ENCODE measurements at places on chromosomes 2 and 18. TPM values are rescaled to one million over a fixed set of nuclear protein-coding genes. Genes with fewer than 3 reads are reported as not detected.
A peak's percentile ranks its signal among the peaks of the same experiment; 100 is the strongest.

Gene TOGARAM2
- total RNA-seq: 4.3 TPM

Gene MRPL19
- total RNA-seq: 51.0 TPM

Gene TMEM163
- total RNA-seq: 0.12 TPM

Gene VAMP5
- total RNA-seq: 73.3 TPM

Gene MOGAT1
- not detected for total RNA-seq

Gene SPEG
- 4.8 TPM for total RNA-seq

Gene GKN1
- not detected for total RNA-seq

Gene RBFA
- 13.9 TPM for total RNA-seq

Gene SRD5A2
- total RNA-seq: not detected

Gene KLHL30
- not detected for total RNA-seq

Gene ZNF396
- total RNA-seq: 3.8 TPM

Gene GYPC
- 148 TPM for total RNA-seq

Gene CNDP1
- 0.16 TPM for total RNA-seq

DNA sequence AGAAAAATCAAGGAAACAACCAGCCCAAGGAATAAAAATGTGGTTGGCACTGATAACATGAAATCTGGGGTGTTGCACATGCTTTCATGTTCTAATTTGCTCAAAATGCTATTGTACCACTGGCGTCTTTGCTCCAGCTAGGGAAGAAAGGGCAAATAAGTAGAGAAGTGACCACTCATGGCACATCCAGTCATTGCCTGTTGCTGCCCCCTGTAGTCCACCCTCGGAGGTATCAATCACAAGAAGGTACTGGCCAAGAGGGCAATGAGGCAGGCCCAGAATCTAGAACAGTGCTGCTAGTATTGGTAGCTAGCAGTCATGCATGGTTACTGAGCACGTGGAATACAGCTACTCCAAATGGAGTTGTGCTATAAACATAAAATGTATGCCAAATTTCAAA, 213.4 kb downstream of the CDCA7 start:
- peak; percentile 5 for DNase-seq
- no peaks in the 10 kb centered on the region for H3K36me3 ChIP-seq
- H3K4me1 ChIP-seq: peaks cover 12% of the 10 kb centered on the region
- no peak overlapping the region for H3K4me3 ChIP-seq
- no peak overlapping the region for H3K27ac ChIP-seq

- no peaks in the 10 kb centered on the region for H3K36me3 ChIP-seq
- H3K27me3 ChIP-seq: no peaks in the 10 kb centered on the region
- H3K4me1 ChIP-seq: no peaks in the 10 kb centered on the region
- no peak for DNase-seq
Observed at GRCh38 chr18:75339936-75340605, 87.4 kb downstream of the SMIM21 start.

- H3K27ac ChIP-seq: no peak overlapping the region
- H3K27me3 ChIP-seq: no peaks in the 10 kb centered on the region
- no peak for DNase-seq
- H3K36me3 ChIP-seq: no peaks in the 10 kb centered on the region
Observed at GRCh38 chr2:109387778-109388469, 225.8 kb downstream of the SEPTIN10 start.

DNA sequence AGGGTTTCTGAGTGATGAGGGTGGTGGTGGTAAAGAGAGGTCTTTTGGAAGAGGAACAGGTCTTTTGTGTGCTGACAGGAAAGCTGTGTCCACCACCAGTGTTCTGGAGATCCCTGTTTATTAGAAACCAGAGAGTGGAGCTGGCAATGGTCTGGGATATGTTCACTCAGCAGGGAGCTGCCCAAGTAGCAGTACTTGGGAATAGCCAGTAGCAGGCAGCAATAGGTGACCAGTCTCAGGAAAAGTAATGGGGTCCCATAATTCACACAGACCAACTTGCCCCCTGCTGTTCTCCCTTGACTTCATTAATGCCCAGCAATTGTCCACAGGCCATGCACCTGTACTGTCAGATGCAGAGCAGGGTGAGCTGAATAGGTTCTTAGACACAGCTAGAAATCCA, 1.8 kb downstream of the TSPYL6 start:
- H3K36me3 ChIP-seq: peaks cover 2% of the 10 kb centered on the region
- no peak overlapping the region for H3K4me3 ChIP-seq
- H3K4me1 ChIP-seq: no peaks in the 10 kb centered on the region

- H3K27me3 ChIP-seq: no peaks in the 10 kb centered on the region
- H3K27ac ChIP-seq: no peak overlapping the region
- H3K36me3 ChIP-seq: no peaks in the 10 kb centered on the region
- no peaks in the 10 kb centered on the region for H3K4me1 ChIP-seq
- DNase-seq: no peak
Observed at GRCh38 chr2:14756122-14756541, 123.6 kb downstream of the LRATD1 start.

GRCh38 chr2:148263890-148264289, 243.0 kb downstream of the MBD5 start:
- H3K27ac ChIP-seq: no peak overlapping the region
- no peak for DNase-seq
- no peaks in the 10 kb centered on the region for H3K27me3 ChIP-seq
- no peak overlapping the region for H3K4me3 ChIP-seq

GRCh38 chr2:152335726-152336118, 748 bp downstream of the FMNL2 start:
- H3K27ac ChIP-seq: no peak overlapping the region
- H3K36me3 ChIP-seq: peaks cover 4% of the 10 kb centered on the region
- H3K27me3 ChIP-seq: peaks cover 43% of the 10 kb centered on the region
- peaks cover 18% of the 10 kb centered on the region for H3K4me1 ChIP-seq
- H3K4me3 ChIP-seq: peak overlapping the region; percentile 93
- peak; percentile 24 for DNase-seq

GRCh38 chr2:60623040-60623439, 69.6 kb upstream of the BCL11A start:
- H3K4me1 ChIP-seq: no peaks in the 10 kb centered on the region
- H3K36me3 ChIP-seq: no peaks in the 10 kb centered on the region
- H3K27ac ChIP-seq: no peak overlapping the region
- H3K4me3 ChIP-seq: no peak overlapping the region

DNA sequence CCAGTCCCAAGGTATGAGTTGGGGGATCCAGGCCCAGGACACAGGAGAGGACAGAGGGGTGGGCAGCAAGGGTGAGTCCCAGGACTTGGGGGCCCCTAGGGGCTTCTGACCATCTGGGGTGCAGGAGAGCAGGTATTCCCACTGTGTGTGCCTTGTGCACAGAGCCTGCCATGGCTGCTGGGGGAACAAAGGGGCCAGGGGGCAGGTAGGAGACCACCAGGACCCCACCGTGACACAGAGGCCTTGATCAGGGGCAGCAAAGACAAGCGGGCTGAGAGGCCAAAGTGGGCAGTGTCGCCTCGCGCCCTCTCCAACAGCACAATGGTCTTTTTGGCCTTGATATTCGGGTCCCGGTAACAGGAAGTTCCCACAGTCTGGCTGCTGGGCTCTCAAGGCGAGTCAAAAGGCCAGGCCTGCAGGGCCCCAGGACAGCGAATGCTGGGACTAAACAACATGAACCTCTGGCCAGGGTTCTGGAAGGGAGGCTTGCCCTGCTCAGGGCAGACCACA, 12.3 kb upstream of the GPR17 start:
- H3K36me3 ChIP-seq: no peaks in the 10 kb centered on the region
- no peak overlapping the region for H3K27ac ChIP-seq
- peaks cover 43% of the 10 kb centered on the region for H3K4me1 ChIP-seq
- no peaks in the 10 kb centered on the region for H3K27me3 ChIP-seq
- no peak for DNase-seq

GRCh38 chr2:34549710-34550345, 950.7 kb upstream of the FAM98A start:
- no peak for DNase-seq
- no peaks in the 10 kb centered on the region for H3K36me3 ChIP-seq
- no peaks in the 10 kb centered on the region for H3K27me3 ChIP-seq

GRCh38 chr18:76487782-76488181, 7.3 kb downstream of the ZNF516 start:
- peaks cover 8% of the 10 kb centered on the region for H3K36me3 ChIP-seq
- no peak overlapping the region for H3K4me3 ChIP-seq
- H3K27ac ChIP-seq: no peak overlapping the region
- peaks cover 29% of the 10 kb centered on the region for H3K4me1 ChIP-seq

- no peaks in the 10 kb centered on the region for H3K36me3 ChIP-seq
- no peak overlapping the region for H3K27ac ChIP-seq
- H3K4me1 ChIP-seq: peaks cover 4% of the 10 kb centered on the region
- DNase-seq: no peak
Observed at GRCh38 chr2:216650626-216651257, 17.5 kb downstream of the IGFBP2 start.

GRCh38 chr18:61898640-61899101, 5.9 kb upstream of the RNF152 start:
- no peak for DNase-seq
- H3K36me3 ChIP-seq: no peaks in the 10 kb centered on the region
- H3K27ac ChIP-seq: no peak overlapping the region

- no peaks in the 10 kb centered on the region for H3K27me3 ChIP-seq
- H3K27ac ChIP-seq: no peak overlapping the region
- no peaks in the 10 kb centered on the region for H3K4me1 ChIP-seq
Observed at GRCh38 chr2:138276339-138276738, 225.2 kb upstream of the SPOPL start.

- H3K4me3 ChIP-seq: no peak overlapping the region
- H3K27ac ChIP-seq: no peak overlapping the region
- no peaks in the 10 kb centered on the region for H3K36me3 ChIP-seq
- peaks cover 22% of the 10 kb centered on the region for H3K27me3 ChIP-seq
- H3K4me1 ChIP-seq: peaks cover 7% of the 10 kb centered on the region
Observed at GRCh38 chr2:224094413-224094812, 55.3 kb upstream of the SERPINE2 start.
